A172 (cell line): ENCODE measurements at places on chromosomes 12 and 14. TPM values are rescaled to one million over a fixed set of nuclear protein-coding genes. Genes with fewer than 3 reads are reported as not detected.

The GPR137C gene
- total RNA-seq, result 0.76 and 0.91 TPM in 2 replicates

The KRT85 gene
- 0.05 TPM in 1 of 2 replicates, not detected in the other for total RNA-seq

The TPH2 gene
- not detected in 2 replicates for total RNA-seq

The SEL1L gene
- total RNA-seq, result 28.0 and 40.0 TPM in 2 replicates

The KHNYN gene
- 15.4 and 19.5 TPM in 2 replicates for total RNA-seq

The B4GALNT1 gene
- 61.9 and 82.6 TPM in 2 replicates for total RNA-seq
